Activated CD8-positive, alpha-beta T cell treated with anti-CD3 and anti-CD28 coated beads, Interleukin-2, amount 10 ng/mL, durations not matched to agents 7 days and 5 days (primary cell): ENCODE measurements at places on chromosomes 16 and 17. TPM values are rescaled to one million over a fixed set of nuclear protein-coding genes. Genes with fewer than 3 reads are reported as not detected.

GRCh38 chr17:27206447-27206846 is 87.5 kb upstream of the WSB1 start:
- no peak for DNase-seq
- peaks cover 12% of the 10 kb centered on the region for H3K27me3 ChIP-seq
- H3K27ac ChIP-seq = no peak overlapping the region
- H3K4me1 ChIP-seq = no peaks in the 10 kb centered on the region
- H3K4me3 ChIP-seq = no peak overlapping the region
- H3K36me3 ChIP-seq = no peaks in the 10 kb centered on the region

Gene TVP23A
- total RNA-seq = not detected

DNA sequence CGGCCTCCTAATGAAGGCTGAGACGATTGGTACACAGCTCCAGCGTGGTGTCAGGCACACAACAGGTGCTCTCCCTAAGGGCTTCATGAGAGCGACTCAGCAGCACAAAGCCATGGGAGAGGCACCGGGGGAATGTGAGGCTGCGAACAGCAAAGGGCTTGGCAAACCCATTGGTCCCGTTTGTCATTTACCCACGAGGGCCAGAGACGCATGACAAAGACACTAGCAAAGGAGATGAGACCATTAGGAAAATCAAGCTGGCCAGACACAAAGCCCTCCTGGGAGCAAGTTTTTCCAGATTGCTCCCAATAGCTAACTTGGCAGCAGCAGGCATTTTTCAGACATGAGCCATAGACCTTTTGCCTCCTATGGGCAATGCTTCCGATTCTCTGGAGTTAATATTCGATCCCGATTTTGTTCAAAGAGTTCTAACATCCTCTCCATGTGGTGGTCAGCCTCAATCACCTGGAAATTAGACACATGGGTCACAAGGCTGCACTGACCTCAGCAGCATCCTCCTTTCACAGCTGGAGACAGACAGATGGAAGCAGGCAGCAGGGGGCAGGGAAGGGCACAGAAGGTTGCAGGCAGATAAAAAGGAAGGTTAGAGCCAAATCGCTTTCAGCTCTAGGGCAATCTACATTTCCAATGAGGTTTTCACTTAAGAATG is 38.2 kb downstream of the TK2 start:
- DNase-seq = no peak
- no peaks in the 10 kb centered on the region for H3K36me3 ChIP-seq
- no peaks in the 10 kb centered on the region for H3K27me3 ChIP-seq
- no peak overlapping the region for H3K27ac ChIP-seq

Gene TNK1
- 2.6 TPM for total RNA-seq
